ENCODE measurements at places on chromosomes 2 and 18.

DNA sequence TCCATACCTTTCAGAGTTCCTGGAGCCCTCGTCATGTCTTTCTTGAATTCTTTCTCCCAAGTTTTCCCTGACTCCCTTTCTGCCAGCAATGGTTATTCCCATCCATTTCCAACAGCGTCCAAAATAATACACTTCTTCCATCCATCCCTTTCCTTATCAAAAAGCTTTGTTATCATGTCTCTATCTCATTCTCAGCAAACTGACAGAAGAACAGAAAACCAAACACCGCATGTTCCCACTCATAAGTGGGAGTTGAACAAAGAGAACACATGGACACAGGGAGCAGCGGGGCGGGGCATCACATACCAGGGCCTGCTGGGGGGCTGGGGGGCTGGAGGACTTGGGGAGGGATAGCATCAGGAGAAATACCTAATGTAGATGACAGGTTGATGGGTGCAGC is 86.7 kb downstream of the DDX1 start:
- no peak for DNase-seq

- DNase-seq, result no peak
Measured at GRCh38 chr2:238163481-238164198, 4.9 kb downstream of the ERFE start.

DNA sequence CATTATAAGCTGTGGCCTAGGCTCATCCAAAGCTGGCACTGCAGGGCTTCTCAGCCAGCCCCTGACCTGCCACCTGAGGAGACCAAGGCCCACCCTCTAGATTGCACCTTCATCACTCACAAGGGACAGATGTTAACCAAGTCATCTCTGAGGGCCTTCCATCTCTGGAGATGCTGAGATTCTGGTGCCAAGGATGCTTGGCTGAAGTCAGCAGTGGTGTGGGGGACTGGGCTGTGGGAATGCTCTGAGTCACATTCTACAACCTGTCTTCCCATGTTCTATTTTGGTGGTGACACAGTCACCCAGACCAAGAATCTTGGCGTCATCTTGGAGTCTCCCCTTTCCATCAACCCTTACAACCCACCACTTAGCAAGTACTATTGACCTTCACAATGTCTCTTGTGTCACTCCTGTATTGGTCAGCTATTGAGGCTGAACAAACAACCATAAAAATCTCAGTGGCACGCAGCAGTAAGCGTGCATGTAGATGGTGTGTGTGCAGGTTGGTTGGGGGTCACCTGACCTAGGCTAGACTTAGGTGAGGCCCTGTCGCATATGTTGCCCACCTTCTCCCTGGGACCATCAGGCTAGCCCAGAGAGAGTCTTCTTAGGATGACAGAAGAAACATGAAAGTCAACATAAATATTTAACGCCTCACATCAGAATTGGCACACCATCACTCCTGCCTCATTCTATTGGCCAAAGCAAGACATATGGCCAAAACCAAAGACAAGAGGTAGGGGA is 135.0 kb downstream of the SMAD7 start:
- peak; percentile 0 for DNase-seq

GRCh38 chr2:133414486-133415209 is 153.6 kb downstream of the NCKAP5 start:
- DNase-seq, result no peak

DNA sequence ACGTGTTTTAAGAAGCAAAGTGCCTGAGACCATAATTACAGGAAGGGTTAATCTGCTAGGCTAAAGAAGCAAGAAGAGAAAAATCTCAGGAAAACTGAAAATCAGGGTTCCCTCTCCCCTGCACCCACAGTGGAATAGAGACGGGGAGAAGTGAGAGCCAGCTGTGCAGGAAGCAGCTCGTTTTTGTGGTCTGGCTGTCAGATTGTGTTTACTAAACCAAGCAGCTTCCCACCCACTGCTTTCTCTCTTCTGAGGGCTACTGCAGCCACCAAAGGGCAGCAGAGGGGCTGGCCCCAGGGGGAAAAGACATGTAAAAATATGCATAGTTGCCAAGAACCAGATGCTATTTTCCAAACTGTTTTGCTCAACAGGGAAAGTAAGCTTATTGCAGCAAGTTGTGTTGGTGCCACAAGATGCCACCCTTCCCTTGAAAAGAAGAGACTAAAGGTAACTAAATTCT is 72.6 kb upstream of the THUMPD2 start:
- DNase-seq, result peak; percentile 36

DNA sequence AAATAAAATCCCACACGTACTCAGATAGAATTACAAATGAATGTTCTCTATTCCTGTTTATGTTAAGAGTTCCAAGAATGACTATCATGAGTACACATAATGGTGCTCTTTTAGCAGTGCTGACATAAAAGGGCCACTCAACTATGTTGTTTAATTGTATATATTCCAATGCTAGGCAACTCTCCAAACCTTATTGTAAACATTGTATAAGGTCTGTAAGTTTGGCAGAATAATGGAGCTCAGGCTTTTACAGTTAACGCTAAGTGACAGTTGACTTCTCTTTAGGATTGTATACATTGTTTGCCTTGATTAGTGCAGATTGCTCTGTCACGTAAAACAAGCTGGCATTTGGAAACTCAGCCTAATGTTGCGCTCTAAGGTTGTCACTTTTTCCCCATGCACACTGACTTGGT is 20.8 kb downstream of the RBMS1 start:
- no peak for DNase-seq

All from glutamatergic neuron (in vitro differentiated cells).